ENCODE measurements at places on chromosomes 1 and 21.

- no peak for DNase-seq
Observed at GRCh38 chr21:22961258-22961657, 1963.0 kb downstream of the NCAM2 start.

- peak; percentile 85 for DNase-seq
Observed at GRCh38 chr1:154955039-154955717, 721 bp downstream of the PBXIP1 start.

- DNase-seq: no peak
Observed at GRCh38 chr1:8571200-8571984, 246.0 kb downstream of the RERE start.

GRCh38 chr21:21713651-21714180, 715.5 kb downstream of the NCAM2 start:
- no peak for DNase-seq

- DNase-seq: peak; percentile 25
Observed at GRCh38 chr1:24481101-24481500, 21.5 kb upstream of the RCAN3 start.

GRCh38 chr1:51340380-51340779, 10.0 kb upstream of the TTC39A start:
- DNase-seq: no peak

GRCh38 chr1:16018308-16018707, 465 bp upstream of the HSPB7 start:
- DNase-seq: no peak

DNA sequence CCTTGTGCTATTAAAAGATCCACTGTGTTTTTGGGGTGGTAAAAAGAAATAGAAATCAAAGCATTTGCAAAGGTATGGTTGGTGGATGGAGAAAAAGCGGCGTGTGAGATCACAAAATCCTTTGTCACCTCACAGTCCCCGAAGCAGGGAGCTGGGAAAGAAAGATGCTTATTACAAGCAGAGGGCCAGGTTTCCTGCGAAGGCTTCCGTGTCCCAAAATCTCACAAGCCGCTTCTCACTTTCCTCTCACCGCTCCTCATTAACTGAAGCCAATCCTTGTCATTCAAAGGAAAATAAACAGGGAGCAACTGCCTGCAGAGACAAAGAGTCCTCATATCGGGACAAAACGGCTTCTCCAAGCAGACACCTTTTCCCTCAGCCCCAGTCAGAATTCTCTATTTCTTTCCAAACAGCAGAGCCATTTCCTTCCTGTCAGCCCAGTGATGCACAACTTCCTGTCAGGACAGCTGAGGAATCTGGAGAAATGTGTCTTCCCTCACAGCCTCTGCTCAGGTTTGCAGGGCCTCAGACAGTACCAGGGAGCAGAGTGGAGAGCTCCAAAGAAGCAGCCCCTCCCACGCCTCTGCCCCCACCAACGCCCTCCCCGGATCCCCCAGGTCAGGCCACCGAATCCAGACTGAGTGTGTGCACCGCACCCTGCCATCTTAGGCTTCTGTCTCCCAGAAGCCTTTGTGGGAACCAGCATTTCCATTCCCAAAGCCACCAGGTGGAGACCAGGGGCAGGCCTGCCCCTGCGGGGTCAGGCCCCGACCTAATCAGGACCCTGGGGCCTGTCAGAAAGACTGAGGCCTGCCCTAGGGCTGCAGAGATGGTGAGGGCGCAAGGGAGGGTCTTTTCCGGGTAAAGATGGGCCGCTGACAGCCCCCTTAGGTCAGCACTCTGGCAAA, 29.6 kb downstream of the KCNN3 start:
- DNase-seq: no peak

DNA sequence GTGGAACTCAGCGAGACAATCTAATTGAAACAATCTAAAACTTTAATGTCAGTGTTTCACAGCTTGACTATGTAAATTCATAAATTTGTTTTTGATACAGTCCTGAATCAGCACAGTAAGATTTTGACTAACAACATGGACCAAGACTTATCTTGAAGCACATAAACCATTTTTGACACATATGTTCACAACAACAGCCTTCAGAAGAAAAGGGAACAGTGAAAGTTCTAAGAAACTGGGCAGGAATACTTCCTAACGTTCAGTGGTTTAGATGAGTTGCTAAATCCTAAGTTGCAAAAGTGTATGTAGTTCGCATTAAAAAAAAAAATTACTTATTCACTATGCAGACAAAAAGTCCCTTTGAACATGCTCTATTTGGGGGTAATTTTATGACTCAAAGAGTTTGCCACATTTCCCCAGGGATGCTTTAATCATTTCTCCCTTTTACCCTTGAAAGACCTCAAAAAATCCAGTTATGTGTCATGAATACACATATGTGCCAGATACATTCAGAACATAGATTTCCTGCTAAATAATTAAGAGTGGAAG, 120.2 kb downstream of the MRPL39 start:
- DNase-seq: no peak

- no peak for DNase-seq
Observed at GRCh38 chr1:55987491-55988249, 591.7 kb downstream of the PLPP3 start.

- no peak for DNase-seq
Observed at GRCh38 chr1:116986421-116987255, 14.9 kb upstream of the CD101 start.

DNA sequence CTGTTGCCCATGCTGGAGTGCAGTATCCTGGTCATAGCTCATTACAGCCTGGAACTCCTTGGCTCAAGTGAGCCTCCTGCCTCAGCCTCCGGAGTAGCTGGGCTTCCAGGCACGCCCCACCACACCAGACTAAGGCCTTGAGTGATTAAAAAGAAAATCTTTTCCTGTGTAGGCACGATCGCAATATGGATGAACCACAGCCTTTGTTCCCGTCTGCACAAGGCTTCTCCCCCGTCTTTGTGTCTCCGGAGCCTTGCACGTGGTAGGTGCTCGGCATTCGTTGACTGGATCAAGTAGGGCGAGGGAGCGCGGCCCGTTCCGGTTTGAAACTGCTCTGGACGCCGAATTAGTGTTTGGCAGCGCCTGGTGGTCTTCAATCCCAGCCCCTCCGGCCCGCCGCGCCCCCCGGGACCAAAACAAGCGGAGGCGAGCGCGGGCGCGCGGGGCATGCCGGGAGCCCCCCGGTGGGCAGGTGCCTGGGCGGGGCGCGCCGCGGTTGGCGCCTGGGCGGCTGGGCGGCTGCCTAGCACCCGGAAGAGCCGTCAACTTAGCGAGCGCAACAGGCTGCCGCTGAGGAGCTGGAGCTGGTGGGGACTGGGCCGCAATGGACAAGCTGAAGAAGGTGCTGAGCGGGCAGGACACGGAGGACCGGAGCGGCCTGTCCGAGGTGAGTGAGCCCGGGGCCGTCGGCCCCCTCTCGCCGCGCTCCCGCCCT, at the start of gene SFT2D2:
Gene SFT2D2, plus strand, starts transcription at position 529 of the 715 bp plus-strand sequence. Its CDS starts 76 bp downstream, at position 605.
- DNase-seq: peak; percentile 59

GRCh38 chr1:8382051-8382505, 64.2 kb downstream of the SLC45A1 start:
- no peak for DNase-seq

GRCh38 chr21:38824124-38824822, 18.5 kb downstream of the ETS2 start:
- no peak for DNase-seq

- DNase-seq: no peak
Observed at GRCh38 chr1:228544921-228545591, 57.9 kb downstream of the RNF187 start.

DNA sequence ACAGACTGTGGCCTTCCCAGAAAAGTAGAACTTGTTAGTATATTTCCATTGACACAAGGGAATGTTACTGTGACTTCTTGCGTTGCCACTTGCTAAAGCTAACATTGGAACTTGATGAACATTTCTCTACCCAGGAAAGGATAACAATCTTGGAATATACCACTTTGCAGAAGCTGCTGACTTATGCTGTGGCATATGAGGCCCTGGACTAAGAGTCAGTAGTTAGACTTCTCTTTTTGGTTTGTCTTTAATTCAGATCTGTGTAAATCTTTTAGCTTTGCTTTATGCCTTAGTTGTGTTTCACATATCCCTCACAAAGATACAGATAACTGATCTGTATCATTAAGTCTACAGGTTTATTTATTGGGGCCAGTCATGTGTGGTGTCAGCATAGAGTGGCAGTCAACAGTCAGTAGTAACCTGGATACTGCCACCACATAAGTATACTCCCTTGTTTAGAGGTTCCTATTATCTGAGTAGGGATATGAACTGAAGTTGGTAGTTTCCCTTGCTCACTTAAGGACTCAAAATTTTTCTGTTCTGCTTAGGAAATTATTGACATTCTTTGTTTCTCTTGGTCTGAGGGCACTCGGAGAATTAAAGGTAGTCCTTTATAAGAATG, 14.7 kb downstream of the RNF2 start:
- no peak for DNase-seq

GRCh38 chr21:14825514-14825974, 239.3 kb downstream of the NRIP1 start:
- no peak for DNase-seq

DNA sequence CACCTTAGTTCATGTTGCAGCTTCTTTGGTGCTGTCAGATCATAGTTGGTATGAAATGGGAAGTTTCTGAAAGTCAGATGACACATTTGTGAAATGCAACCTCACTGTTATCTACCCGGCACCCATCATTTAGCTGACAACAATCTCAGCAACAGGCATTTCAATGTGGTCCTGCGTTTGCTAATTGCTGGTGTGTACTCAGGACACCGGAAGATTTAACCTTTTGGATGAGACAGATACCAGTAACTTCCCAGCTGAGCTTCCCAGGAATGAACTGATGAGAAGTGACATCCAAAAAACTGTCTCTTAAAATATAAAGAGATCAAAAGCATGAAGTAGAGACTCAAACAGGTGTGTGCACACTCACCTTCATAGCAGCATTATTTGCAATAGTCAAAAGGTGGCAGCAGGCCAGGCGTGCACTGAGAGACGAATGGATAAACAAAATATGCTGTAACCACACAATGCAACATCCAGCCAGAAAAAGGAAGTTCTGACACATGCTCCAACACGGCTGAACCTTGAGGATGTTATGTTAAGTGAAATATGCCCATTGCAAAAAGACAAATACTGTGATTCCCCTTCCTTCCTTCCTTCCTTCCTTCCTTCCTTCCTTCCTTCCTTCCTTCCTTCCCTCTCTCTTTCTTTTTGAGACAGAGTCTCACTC, 7.9 kb upstream of the CLDN14 start:
- DNase-seq: no peak

- no peak for DNase-seq
Observed at GRCh38 chr1:153362187-153362775, 4.6 kb downstream of the S100A9 start.

GRCh38 chr1:178057141-178057765, 36.7 kb upstream of the RASAL2 start:
- no peak for DNase-seq

- DNase-seq: no peak
Observed at GRCh38 chr21:44382536-44382935, 29.1 kb downstream of the TRPM2 start.

GRCh38 chr1:246280551-246280950, 226.5 kb downstream of the SMYD3 start:
- no peak for DNase-seq

- no peak for DNase-seq
Observed at GRCh38 chr1:235486321-235486720, 17.9 kb downstream of the B3GALNT2 start.

DNA sequence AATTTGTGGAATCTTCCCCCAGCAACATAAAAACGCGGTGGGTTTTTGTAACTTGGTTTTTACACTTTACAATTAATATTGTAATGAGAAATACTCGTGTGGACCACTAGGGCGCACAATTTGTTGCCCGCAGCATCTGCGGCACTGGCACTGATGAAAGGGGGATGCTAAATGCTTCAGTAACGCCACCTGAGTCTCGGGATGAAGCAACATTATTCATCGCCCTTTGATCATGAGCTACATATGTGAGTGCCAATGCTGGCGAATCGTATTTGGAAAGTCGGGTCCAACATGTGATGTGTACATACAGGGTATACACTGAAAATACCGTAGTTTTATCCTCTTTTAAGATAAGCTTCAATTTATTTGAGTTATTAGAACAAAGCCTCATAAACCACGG, 34.2 kb upstream of the COX20 start:
- peak; percentile 29 for DNase-seq

GRCh38 chr1:164602480-164603093, 43.6 kb downstream of the PBX1 start:
- DNase-seq: no peak

DNA sequence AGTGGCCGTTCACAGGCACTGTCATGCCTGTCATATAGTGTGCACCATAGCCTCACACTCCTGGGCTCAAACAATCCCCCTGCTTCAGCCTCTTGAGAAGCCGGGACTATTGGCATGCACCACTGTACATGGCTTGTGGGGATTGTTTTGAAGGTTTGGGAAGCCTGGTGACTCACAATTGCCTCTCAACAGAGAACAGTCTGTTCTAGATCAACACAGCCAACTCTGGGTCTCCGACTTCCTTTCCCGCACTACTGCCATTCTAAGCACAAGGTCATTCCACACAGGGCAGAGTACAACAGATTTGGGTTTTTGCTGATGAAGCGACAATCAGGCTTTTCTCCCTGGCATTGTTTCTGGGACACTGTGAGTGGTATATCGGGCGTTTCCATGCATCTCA, 15.5 kb upstream of the AHCTF1 start:
- DNase-seq: no peak

DNA sequence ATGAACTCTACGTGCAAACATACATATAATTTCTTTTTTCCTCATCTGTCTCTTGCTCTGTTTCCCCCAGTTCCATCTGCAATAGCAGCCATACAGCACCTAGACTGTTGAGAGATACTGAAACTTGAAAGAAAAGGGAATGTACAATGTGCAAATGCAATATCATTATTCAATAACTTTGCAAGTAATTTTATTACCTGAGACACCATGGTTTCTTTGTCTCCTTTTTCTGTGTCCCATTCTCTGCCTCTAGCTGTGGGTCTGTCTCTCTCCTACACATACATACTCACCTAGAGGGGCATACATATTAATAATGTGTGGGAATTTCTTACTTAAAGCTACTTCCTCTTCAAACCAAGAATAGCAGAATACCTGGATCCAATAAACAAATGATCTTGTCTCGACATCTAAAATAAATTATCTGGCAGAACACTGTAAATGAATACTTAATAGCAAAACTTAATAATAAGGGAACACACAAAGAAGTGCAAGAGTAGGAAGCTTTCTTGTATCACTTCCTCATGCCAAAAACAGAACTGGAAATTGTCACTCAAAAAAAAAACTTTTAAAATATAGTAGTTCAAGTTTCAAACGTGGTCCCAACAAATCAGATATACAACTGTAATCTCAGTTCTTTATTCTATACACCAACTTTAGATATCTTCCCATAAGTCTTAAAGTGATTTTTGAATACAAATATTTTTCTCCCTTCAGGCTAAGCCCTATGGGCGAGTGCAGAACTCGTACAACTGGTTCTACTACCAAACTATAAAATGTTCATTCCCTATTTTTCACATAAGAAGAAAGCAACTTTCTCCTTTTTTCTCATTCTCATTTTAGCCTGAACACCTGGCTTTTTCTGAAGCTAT, 194.6 kb downstream of the NRIP1 start:
- DNase-seq: no peak

DNA sequence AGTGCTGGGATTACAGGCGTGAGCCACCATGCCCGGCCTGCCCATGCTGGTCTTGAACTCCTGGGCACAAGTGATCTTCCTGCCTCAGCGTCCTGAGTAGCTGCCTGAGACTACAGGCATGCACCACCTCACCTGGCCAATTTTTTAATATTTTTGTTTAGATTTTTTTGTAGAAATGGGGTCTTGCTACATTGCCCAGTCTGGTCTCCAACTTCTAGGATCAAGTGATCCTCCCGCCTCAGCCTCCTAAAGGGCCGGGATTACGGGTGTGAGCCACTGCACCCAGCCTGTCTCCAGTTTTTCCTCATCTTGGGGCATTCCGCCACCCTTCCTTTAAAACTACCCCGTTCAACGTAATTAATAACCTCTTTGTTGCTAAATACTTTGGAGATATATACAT, 7.4 kb downstream of the PMF1 start:
- DNase-seq: no peak

All from effector CD8-positive, alpha-beta T cell (primary cell).